ENCODE measurements at places on chromosomes 6 and 20. TPM values are rescaled to one million over a fixed set of nuclear protein-coding genes. Genes with fewer than 3 reads are reported as not detected.

ADAT2 gene
- total RNA-seq: 4.2 TPM

TNFRSF6B gene
- 3.3 TPM for total RNA-seq

TSPO2 gene
- total RNA-seq: not detected

GRCh38 chr6:120966321-120966720 lies 368.0 kb downstream of the TBC1D32 start:
- DNase-seq: no peak

GRCh38 chr6:35473075-35473849 lies 5.1 kb downstream of the RPL10A start:
- no peak for DNase-seq

GRCh38 chr20:6265204-6265904 lies 142.5 kb upstream of the FERMT1 start:
- DNase-seq: peak; percentile 74

Data from hepatocyte (in vitro differentiated cells).